Left lung (tissue), 14 donors: ENCODE measurements at places on chromosomes 5 and 9. TPM values are rescaled to one million over a fixed set of nuclear protein-coding genes. Genes with fewer than 3 reads are reported as not detected.

Gene UBQLN1
- total RNA-seq: 83.6 TPM

Gene S1PR3
- 6.9 TPM for total RNA-seq

GRCh38 chr5:179720222-179720621 lies 12.4 kb upstream of the MAML1 start:
- H3K27ac ChIP-seq: no peak overlapping the region
- H3K27me3 ChIP-seq: no peaks in the 10 kb centered on the region
- H3K4me1 ChIP-seq: no peaks in the 10 kb centered on the region
- peaks cover 100% of the 10 kb centered on the region for H3K36me3 ChIP-seq
- no peak for DNase-seq

- H3K36me3 ChIP-seq: no peaks in the 10 kb centered on the region
- no peaks in the 10 kb centered on the region for H3K27me3 ChIP-seq
- no peak overlapping the region for H3K4me3 ChIP-seq
- no peaks in the 10 kb centered on the region for H3K4me1 ChIP-seq
- DNase-seq: no peak
Measured at GRCh38 chr5:146068206-146068605, 37.2 kb downstream of the PLAC8L1 start.
